ENCODE measurements at places on chromosomes 5 and 9.
A peak's percentile ranks its signal among the peaks of the same experiment; 100 is the strongest.

DNA sequence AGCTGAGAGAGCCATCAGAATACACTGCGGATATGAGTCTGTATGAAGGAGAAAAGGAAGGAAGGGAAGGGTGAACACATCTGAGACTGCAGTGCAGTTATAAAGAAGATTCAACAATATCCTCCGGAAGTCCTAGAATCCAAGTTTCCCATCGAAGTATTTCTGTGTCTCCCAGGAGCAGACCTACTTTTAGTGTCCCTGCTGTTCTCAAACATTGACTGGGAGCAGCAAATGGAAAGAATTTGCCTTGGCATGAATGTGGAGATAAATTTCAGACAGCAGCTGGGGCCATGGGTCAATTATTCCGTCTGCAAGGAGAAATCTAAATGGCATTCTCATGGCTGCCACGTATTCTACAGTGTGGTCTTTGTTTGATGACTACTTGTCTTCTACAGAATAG, 478.1 kb upstream of the SMC2 start:
- no peak for DNase-seq

DNA sequence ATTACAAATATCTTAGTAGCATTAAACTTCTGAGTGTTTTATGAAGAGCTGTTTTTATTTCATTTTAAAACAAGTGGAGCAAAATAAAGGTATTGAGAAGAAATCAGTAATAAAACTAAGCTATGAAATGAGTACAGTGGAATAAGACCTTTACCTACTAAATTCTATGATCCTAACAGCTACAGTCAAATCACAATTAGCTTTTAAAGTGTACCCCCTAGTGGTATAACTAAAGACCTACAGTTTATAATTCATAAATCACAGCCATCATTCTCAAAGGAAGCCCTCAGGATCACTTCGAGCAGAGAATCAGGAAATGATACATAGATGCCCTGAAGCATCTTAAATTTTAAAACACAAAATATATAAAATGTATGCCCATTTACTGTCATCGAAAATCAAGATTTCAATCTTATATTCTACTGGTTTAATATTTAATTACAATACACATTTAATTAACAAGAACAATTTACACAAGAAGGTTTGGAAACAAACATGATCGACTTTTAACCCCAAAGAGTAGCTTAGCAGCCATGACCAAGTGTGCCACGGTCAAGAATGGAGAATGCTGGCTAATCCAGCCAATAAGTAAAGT, 12.3 kb downstream of the CCNH start:
- peak; percentile 9 for DNase-seq

- DNase-seq, result no peak
Observed at GRCh38 chr5:77662635-77663034, 24.1 kb upstream of the OTP start.

DNA sequence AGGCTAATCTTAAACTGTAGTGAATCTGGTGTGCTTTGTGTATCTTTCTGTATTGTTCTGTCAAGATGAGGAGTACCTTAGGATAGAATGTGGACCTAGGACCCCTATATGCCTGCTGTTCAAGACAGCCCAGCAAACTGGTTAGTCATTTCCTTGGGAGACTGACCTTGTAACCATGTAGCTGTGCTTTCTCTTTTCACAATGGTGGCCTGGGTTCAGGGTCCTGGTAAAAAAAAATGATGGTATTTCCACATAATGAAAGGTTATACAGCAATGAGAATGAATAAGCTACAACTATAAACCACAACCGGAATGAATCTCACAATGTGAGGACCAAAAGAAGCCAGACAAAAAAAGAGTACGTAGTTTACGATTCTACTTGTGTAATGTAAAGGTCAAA, 36.4 kb upstream of the F2RL1 start:
- DNase-seq, result no peak

GRCh38 chr9:37921546-37922300, 17.8 kb upstream of the SLC25A51 start:
- DNase-seq, result no peak

GRCh38 chr9:71509054-71509453, 259.3 kb downstream of the CEMIP2 start:
- DNase-seq, result no peak

GRCh38 chr5:76332102-76332501, 71.0 kb upstream of the IQGAP2 start:
- no peak for DNase-seq

- no peak for DNase-seq
Observed at GRCh38 chr5:3051400-3051799, 299.9 kb upstream of the IRX2 start.

GRCh38 chr9:99825172-99826046, 3.7 kb downstream of the NR4A3 start:
- no peak for DNase-seq

DNA sequence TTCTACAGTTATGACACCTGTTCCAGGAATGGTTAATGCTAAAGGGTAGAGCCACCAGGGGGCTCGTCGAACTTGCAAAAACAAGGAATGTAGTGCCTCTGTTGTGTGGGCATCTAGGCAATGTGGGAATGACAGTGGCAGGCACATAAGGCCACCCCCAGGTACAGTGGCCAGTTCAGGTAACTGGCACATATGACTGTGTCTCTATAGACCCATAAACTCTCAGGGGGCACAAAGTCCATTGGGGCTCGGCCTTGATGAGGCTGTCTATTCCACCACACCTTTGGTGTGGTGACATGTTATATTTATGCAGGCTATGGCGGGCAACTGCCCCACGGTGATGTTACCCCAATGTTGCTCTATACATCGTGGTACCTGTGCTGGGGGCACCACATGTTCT, 59.6 kb upstream of the FAM120A start:
- DNase-seq, result no peak

DNA sequence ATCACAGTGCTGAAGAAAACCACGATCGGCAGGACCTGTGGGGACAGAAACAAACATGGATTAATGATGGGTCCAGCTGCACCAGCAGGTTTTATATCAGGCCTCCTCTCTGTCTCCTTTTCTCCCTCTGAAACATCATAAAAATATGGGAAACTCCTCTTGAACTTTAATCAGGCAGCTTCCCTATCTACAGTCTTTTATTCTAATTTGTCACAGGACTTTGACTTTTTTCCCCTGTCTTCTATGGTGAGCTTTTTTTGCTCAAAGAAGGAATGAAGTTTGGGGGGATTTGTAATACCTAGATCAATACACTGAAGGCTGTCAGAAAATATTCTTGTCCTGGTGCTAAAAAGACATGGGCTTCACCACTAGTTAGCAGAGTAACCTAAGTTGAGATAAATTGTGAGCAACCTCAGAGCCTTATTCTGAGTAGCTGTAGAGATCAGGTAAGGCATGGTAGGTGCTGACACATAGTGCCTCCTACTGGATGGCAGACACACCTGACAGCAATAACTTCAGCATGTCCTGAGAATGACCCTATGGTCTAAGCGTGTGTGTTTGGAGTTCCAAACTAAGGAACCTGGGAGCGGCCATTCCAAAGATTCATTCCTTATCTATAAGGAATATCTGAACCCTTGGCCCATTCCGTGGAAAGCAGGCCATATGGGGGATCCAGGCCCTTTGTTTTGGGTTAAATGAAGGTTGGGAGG, 46.2 kb downstream of the SLC28A3 start:
- no peak for DNase-seq

GRCh38 chr5:78538240-78538850, 110.2 kb downstream of the LHFPL2 start:
- no peak for DNase-seq

- no peak for DNase-seq
Observed at GRCh38 chr5:99827136-99827535, 708.0 kb upstream of the FAM174A start.

- DNase-seq, result no peak
Observed at GRCh38 chr5:149982505-149982904, 17.9 kb downstream of the TIGD6 start.

GRCh38 chr5:142134331-142135010, 25.9 kb downstream of the NDFIP1 start:
- DNase-seq, result no peak

- DNase-seq, result no peak
Observed at GRCh38 chr5:140986117-140986521, 19.8 kb downstream of the PCDHAC2 start.

DNA sequence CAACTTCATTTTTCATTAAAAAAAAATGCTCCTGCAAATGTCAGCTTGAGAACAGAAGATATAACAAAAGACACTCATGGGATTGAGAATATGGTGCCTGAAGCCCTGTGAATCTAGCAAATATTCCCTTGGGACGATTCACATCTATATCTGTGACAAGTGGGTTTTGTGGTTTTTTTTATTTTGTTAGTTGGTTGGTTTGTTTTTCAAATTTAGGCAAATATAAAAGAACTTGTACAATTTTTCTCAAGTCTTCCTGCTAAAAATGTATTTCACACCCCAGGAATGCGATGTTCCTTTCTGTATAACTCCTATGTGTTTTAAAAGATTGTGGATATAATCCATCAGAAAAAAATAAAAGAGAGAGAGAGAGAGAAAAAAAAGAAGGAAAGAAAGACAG, 1061.8 kb upstream of the ARRDC3 start:
- DNase-seq, result no peak
